ENCODE measurements at places on chromosomes 1 and 21.

GRCh38 chr1:150686275-150686674 is 10.7 kb downstream of the GOLPH3L start:
- DNase-seq = no peak

DNA sequence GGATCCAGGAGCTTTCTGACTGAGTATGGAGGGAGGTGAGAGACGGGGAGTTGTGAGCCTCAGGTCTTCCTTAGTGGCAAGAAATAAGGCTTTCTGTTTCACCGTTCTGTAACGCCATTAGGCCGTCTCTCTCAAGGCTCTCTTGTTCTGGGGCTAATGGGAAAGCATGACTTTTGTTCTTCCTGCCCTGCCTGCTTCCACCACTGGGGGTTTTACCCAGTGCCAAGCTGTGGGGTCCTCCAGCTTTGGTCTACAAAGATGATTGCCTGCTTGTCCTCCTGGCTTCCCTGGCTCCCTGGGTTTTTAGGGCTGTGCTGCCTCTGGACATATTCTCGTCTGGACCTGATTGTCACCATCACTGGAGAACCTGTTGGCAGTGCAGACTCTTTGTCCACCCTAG is 74.8 kb upstream of the TINAGL1 start:
- DNase-seq = no peak

GRCh38 chr21:35635261-35635660 is 425.1 kb downstream of the SETD4 start:
- no peak for DNase-seq

GRCh38 chr21:42089093-42089631 is 18.0 kb downstream of the UMODL1 start:
- no peak for DNase-seq

DNA sequence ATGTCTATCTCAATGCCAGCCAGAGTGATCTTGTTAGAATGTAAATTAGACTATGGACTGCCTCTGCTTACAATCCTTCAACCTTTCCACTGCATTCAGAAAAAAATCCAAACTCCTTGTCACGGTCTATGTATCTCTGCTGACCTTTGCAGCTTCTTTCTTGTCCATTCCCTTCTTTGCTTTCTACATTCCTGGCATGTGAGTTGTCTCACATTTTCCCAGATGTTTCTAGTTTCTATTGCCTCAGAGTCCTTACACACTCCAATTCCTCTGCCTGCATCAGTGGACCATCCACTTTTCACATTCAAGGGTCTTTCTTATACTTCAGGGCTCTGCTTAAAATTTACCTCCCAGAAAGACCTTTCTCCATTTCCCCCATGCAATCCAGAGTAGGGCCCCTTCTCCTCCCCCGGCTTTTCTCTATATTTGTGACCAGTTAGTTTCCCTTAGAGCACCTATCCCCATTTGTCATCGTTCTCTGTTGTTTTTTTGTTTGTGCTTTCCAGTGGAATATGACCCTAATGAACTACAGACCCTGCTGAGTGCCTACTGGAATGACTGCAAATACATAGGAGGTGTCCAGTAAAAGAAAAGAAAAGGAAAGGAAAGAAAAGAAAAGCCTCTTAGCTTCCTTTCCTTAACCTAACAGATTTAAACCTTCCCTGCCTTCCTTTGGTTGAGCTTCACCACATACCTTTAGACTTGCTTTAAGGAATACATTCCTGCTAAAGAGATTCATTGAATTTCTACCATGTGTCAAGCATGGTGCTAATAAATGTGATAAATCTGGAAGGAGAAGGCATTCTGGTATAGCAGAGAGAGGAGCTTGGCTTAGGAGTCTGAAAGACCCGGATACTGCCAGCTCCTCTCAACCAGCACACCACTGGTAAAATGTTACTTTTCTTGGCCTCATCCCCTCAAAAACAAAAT is 102.0 kb downstream of the DIRAS3 start:
- no peak for DNase-seq

GRCh38 chr1:192933744-192934143 is 124.9 kb downstream of the RGS2 start:
- no peak for DNase-seq

GRCh38 chr1:172480431-172480830 is 36.6 kb upstream of the PIGC start:
- DNase-seq = no peak

DNA sequence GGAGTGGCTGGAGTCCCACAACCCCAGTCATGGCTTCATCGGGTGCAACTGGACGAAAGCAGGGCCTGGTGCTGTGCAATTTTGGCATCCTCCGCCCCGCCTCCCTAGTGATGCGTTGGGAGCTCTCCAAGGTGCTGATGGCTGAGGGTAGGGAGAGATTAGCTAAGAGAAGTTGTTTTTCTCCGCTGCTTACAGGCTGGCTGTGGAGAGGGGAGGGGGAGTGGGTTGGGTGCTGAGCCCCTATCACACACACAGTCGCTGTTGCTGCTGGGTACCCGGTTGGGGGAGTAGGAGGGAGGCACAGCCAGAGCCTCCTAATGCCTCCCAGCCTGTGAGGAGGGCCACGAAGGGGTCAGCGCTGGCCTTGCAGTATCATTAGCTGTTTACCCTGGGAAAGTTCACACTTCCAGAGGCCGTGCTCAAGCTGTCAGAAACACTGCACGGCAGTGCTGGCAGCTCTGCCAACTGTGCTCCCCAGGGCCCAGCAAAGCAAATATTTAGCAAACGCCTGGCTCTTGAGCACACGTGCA is 110.0 kb downstream of the GRIK3 start:
- no peak for DNase-seq

DNA sequence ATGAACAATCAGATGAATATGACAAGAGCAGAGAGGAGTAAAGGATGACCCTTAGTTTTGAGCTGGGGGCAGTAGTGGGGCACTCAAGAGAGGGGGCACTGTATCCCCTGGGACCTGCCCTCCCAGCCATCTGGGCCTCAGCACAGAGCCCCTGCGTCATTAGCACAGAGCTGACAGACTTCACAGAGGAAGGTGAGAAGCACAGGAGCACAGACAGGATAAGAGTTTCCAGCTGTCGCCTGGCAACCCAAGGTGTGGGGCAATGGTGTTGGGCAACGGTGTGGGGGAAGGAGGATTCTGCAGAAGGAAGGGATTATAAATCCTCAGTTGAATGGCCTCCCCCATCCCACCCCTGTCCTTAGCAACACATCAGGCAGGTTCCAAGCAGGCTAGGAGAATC is 30.2 kb downstream of the RAB3B start:
- no peak for DNase-seq

GRCh38 chr1:152145769-152146168 is 13.3 kb downstream of the RPTN start:
- DNase-seq = no peak

DNA sequence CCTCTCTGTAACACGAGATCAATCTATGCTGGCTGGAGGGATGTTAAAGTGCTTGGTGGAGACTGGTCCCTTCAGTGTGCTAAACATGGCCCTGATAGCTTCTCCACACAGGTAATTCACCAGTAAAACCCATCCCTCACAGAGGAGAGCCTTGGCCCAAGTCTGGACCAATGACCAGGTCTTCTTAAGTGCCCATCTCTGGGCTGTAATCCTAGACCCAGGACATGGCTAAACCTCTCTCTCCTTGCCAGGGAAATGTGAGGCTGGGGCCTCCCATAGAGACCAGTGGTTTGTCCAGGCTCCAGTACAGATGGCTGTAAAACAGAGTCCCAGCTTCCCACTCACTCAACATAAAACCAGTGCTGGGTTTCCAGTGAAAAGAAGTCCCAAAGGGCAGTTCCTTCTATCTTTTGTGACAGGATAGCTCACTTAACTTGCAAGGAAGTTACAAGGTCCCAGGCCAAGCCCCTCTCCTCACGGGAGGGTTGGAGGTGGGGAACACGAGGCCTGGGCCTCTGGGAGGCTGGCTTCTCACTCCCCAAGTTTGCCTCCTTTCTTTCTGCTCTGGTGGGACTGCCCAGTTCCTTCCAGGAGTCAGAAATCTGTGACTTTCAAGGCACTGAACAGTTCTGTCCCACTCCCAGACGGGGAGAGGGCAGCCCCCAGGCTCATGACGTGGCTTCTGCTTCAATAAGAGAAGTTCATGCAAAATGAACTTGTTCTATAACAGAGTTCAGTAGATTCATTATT is 2.2 kb upstream of the KIF17 start:
- no peak for DNase-seq

- no peak for DNase-seq
These were observed 9.6 kb upstream of the ADCY10 start for GRCh38 chr1:167923324-167924056.

GRCh38 chr1:24918995-24919605 is 11.0 kb downstream of the RUNX3 start:
- no peak for DNase-seq

DNA sequence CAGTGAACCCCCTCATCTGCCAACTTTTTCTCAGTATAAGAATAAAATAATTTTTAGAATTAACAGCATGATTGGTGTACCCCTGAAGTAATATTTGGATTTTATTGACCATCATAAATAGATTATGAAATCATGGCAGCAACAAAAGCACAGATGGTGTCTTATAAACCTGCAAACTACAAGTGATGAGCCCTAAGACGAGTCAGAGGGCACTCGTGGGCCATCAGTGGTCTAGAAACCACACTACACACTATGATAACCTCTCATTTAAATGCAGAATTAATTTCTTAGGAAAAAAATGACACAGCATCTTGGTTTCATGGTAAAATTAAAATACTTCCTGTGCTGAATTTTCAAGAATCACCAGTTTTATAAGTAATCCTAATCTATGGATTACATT is 312.4 kb downstream of the PTBP2 start:
- no peak for DNase-seq

DNA sequence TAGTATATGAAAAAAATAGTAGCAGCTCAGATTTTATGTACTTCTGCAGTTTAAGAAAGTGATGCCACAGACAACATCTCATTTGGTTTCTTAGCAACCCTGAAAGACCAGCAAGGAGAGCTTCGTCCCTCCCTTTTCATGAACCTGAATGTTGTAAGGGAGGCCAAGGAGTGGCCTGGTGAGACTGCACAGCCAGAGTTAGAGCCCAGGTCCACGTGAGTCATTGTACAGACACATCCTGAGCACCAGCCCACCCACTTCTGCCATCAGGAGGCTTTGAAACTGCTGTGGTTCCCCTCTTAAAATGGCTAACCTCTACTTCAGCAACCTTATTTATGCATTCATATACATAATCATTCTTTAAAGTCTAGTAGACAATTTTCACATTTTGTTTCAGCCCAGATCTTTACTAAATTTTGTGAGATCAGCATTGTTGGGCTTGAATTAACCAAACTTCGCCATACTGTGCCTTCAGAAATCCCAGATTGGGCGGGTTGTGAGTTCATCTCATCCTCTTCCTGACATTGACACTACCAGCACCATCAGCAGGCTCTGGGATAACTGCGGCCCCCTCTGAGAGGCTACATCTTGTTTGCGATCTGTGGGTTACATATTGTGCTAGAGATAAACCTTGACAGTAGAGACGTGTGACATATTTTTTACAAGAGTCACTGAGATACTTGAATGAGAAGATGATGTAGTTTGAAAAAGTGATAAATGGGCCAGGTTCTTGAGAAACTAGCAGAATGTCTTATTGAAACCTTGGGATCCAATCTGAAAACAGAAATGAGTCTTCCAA is 106.7 kb downstream of the CAMTA1 start:
- DNase-seq = no peak

DNA sequence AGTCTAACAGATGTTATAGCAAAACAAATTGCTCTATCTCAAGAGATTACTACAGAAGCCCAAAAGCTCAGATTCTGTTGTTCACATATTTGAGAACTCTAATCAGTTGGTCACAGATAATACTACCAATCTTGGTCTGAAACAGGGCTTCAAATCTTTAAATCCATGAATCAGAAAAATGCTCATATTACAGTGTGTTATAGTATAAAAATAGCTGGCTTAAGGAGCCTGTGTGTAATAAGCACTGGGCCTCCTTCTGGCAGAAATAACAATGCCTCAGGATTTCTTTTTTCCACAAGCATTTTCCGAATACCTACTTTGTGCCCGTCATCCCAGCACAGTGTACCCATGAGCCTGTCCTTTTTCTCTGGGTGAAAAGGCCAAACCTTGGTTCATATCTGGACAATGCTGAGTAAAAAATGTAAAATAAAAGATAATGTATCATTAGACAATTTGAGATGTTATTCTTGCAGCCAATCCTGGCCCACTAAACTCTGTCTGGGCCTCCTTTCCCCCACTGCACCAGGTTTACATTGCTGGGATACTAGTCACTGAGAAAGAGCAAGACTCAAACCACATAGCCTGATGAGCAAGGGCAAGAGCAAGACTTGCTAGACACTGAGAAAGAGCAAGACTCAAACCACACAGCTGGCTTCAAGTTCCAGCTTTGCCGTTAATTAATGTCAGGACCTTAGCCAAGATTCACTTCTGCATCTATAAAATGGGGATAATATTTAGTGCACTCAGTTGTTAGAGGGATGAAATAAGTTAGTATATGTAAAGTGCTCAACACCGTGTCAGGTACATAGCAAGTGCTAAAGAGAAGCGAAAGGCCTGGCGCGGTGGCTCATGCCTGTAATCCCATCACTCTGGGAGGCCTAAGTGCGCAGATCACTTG is 17.0 kb upstream of the ADAR start:
- no peak for DNase-seq

DNA sequence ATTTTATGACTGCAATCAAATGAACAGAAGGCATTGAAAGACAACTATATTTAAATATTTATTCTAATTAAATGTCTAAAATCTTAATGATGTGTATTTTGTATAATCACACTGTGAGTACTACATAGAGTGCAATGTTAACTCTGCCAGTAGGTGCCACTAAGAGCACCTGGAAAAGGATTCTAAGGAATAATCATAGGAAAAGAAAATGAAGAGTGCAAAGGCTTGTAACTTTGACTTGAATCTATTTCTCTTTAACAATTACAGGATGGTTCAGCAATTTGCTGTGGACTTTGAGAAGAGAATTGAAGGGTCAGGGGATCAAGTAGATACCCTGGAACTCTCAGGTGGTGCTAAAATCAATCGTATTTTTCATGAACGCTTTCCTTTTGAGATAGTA is 200.4 kb downstream of the DNM3 start:
- no peak for DNase-seq

GRCh38 chr1:93111561-93111960 is 32.5 kb downstream of the MTF2 start:
- DNase-seq = no peak

DNA sequence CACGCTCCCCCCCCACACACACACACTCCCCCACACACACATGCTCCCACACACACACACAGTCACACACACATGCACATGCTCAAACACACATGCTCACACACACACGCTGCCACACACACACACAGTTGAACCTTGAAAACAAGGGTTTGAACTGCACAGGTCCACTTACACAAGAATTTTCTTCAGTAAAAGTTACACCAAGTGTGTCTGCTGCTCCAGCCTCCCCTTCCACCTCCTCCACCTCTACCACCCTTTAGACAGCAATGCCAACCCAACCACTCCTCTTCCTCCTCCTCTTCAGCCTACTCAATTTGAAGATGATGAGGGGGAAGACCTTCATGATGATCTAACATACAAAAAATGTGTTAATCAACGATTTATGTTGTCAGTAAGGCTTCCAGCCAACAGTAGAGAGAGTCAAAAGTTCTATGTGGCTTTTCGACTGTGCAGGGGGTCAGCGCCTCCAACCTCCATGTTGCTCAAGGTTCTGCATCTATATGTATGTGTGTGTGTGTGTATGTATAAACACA is 26.8 kb downstream of the HSF2BP start:
- DNase-seq = no peak

All from stimulated activated CD4-positive, alpha-beta T cell treated with anti-CD3 and anti-CD28 coated beads, Interleukin-1b, Interleukin-23, amount 100 ng/mL, for 1 hour (primary cell).